ENCODE measurements at places on chromosomes 7 and 10.

GRCh38 chr7:136900005-136900404 lies 31.6 kb downstream of the CHRM2 start:
- no peak for DNase-seq

DNA sequence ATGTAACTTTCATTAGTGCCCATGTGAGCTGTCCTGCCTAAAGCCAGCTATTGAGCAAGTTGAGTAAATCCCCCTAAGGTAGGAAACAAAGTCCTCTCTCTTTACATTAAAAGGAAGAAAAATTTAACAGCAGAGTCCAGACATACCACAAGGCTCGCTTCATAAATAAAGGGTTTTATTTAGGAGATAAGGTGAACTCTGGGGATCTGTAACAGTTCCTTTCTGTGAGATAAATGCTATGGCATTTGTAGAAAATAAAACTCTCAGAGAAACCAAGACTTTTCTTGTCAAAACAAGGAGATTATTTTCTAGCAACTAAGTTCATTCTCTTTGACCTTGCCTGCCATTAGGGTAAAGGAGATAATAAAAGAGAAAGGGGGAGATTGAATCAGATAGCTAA lies 32.3 kb upstream of the LYZL1 start:
- DNase-seq = no peak

DNA sequence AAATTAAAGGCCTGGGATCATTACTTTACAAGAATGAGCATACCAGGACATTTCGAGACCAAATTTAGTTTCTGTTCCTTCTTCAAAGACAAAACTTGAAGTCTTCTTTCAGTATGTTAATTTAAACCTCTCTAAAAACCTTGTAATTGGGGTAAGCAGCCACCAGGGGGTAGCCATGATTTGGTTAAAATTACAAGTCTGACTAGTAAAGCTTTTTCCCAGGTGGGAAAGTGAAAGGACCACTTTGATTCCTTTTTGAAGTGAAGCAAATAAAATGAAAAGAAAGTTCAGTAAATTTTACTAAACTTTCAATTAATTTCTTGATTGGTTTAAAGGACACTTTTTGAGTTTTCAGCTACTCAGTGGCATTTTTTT lies 294.3 kb downstream of the BBS9 start:
- no peak for DNase-seq

- no peak for DNase-seq
Measured at GRCh38 chr7:84216472-84216871, 21.9 kb upstream of the SEMA3A start.

GRCh38 chr7:77473229-77474005 lies 57.3 kb upstream of the GSAP start:
- DNase-seq = no peak

- no peak for DNase-seq
Measured at GRCh38 chr7:145488816-145489215, 627.8 kb upstream of the CNTNAP2 start.

DNA sequence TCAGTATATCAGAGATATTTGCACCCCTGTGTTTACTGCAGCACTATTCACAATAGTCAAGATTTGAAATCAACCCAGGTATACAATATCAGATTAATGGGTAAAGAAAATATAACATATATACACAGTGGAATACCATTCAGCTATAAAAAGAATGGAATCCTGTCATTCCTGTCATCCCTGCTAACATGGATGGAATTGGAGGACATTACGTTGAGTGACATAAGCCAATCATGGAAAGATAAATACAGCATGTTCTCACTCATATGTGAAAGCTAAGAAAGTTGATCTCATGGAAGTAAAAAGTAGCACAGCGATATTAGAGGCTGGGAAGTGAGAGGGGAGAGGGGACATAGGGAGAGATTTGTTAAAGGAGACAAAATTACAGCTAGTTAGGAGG lies 171.0 kb downstream of the ARL5B start:
- no peak for DNase-seq

GRCh38 chr7:33444511-33444910 lies 315.1 kb downstream of the BBS9 start:
- DNase-seq = peak; percentile 40

DNA sequence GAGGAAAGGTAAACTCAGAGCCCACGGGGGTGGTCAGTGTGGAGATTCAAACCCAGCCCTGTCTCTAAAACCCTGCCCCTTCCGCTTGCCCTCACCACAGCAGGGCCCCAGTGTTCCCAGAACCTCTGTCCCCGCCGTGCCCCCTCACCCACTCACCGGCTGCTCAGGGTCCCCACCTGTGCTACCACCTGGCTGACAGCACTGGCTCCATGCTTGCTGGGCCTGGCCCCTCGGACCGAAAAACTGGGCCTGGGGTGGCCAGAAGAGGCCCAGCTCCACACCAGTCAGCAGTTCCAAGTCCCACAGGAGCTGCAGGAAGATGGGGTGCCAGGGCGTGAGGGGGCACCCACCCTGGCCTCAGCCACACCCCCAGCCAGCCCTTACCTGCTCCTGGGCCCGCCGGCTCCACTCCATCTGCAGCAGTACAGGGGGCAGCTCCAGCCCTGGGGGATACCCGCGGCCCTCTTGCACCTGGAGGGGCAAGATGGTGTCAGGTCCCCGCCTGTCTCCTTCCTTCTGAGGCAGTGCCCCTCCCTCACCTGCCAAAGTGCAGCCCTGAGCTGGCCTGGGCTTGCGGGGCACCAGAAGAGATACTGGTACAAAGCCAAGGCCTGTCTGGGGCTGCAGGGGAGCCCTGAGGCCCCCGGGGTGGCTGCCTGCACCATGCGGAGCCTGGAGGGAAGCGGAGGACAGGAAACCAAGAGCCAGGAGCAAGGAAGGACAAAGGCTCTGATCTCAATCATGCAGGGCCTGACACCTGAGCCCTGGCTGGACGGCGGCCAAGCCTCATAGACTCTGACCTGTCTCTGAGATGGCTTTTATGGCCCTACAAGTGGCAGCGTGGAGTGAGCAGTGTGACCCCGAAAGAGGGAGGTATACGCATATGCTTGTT lies 11.7 kb downstream of the ATP6V1F start:
- DNase-seq = peak; percentile 18

GRCh38 chr7:56083150-56083785 lies 9.5 kb downstream of the PHKG1 start:
- peak; percentile 79 for DNase-seq

- DNase-seq = peak; percentile 49
Measured at GRCh38 chr10:35216303-35216905, 89.8 kb downstream of the CREM start.

Data from heart left ventricle (tissue), 16 donors.